ENCODE measurements at places on chromosomes 11 and 22. TPM values are rescaled to one million over a fixed set of nuclear protein-coding genes. Genes with fewer than 3 reads are reported as not detected.

The OR52K2 gene
- polyA plus RNA-seq = not detected

The MRGPRX4 gene
- not detected for polyA plus RNA-seq

The OR8G1 gene
- not detected for polyA plus RNA-seq

The CPSF7 gene
- polyA plus RNA-seq = 42.7 TPM

The DCHS1 gene
- polyA plus RNA-seq = 9.3 TPM

The OR52H1 gene
- polyA plus RNA-seq = not detected

The TTLL8 gene
- polyA plus RNA-seq = not detected

The LMO1 gene
- polyA plus RNA-seq = not detected

The MS4A4E gene
- 0.56 TPM for polyA plus RNA-seq

The FAM180B gene
- polyA plus RNA-seq = 1.8 TPM

The CRYBB3 gene
- not detected for polyA plus RNA-seq

The EIF4G2 gene
- polyA plus RNA-seq = 154 TPM

The PRR33 gene
- 0.03 TPM for polyA plus RNA-seq

The SLC22A9 gene
- not detected for polyA plus RNA-seq

The POU2AF2 gene
- 0.19 TPM for polyA plus RNA-seq

The SIK2 gene
- polyA plus RNA-seq = 7.8 TPM

The C1QTNF4 gene
- 0.66 TPM for polyA plus RNA-seq

The FGF3 gene
- polyA plus RNA-seq = not detected

The CNIH2 gene
- polyA plus RNA-seq = 1.3 TPM

Measured in adipose tissue (tissue), 3 donors.